Uterus (tissue), 4 donors: ENCODE measurements at places on chromosomes 3 and 15. TPM values are rescaled to one million over a fixed set of nuclear protein-coding genes. Genes with fewer than 3 reads are reported as not detected.

DNA sequence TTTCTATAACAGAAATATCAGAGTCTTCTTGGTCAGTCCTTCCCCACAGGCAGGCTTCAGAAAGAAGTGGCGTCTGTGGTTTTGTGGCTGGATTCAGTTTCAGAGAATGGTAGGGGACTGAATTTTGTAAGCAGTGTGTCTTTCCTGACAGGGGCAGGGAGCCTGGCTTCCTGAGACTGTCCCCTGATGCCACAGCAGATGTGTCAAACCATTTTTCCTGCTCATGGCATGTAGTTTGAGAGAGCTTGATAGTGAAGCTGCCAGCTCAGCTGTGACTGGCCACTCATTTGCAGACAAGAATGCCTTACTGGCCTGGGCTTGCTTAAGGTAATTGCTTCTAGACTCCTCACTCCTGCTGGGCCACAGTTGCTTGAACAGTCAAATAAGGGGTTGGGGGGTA, 26.4 kb downstream of the LARS2 start:
- H3K27ac ChIP-seq = no peak overlapping the region
- no peaks in the 10 kb centered on the region for H3K27me3 ChIP-seq
- H3K4me1 ChIP-seq = peaks cover 11% of the 10 kb centered on the region
- no peak overlapping the region for H3K4me3 ChIP-seq
- no peak for DNase-seq

DNA sequence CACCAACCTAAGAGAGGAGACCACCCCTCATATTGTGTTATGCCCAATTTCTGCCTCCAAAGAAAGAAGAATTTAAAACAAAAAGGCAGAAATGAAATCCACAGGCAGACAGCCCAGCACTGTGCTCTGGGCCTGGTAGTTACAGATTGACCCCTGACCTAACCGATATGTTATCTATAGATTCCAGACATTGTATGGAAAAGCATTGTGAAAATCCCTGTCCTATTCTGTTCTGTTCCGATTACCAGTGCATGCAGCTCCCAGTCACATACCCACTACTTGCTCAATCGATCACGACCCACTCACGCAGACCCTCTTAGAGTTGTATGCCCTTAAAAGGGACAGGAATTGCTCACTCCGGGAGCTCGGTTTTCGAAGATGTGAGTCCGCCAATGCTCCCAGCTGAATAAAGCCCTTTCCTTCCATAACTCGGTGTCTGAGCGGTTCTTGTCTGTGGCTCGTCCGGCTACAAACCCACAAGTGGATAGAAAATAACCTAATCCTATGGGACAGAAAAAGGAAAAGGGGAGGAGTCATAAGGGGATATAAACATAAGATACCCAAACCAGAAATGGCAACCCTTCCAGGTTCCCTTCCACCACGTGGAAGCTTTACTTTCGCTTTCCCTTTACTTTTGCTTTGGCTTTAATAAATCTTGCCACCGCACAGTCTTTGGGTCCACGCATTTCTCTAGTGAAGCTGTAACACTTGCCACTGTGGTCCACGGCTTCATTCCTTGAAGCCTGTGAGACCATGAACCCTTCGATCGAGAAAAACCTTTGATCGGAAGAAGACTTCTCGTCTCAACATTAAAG, 1.7 kb upstream of the CFAP91 start:
- no peaks in the 10 kb centered on the region for H3K27me3 ChIP-seq
- H3K36me3 ChIP-seq = no peaks in the 10 kb centered on the region
- H3K4me3 ChIP-seq = no peak overlapping the region
- no peaks in the 10 kb centered on the region for H3K4me1 ChIP-seq

DNA sequence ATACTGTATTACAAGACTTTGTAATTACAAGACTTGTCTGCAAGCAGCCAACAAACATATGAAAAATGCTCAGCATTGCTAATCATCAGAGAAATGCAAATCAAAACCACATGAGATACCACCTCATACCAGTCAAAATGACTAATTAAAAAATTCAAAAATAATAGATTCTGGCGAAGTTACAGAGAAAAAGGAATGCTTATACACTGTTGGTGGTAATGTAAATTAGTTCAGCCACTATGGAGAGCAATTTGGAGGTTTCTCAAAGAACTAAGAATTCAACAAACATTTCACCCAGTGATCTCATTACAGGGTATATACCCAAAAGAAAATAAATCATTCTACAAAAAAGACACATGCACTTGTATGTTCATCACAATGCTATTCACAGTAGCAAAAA, 617.5 kb upstream of the CCDC54 start:
- H3K27ac ChIP-seq = no peak overlapping the region
- no peaks in the 10 kb centered on the region for H3K4me1 ChIP-seq
- no peak for DNase-seq
- H3K27me3 ChIP-seq = no peaks in the 10 kb centered on the region
- H3K4me3 ChIP-seq = no peak overlapping the region
- H3K36me3 ChIP-seq = no peaks in the 10 kb centered on the region

DNA sequence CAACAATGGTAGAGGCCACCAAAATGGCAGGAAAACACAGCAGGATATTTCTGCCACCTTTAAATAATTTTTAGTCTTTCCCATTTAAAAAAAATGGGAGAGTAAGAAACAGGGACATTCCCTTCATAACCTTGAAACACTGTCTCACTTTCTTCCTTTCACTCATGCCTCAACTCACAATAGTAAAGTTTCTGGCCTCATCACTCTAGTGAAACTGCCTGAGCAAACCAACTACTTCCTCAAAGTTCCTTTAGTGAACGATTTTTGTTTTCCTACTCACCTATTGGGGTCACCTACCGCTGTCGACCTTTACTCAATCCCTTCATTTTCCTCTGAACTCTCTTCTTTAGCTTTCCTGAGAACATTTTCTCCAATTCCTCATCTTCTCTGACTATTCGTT, 33.0 kb downstream of the SHC4 start:
- H3K4me3 ChIP-seq = no peak overlapping the region
- DNase-seq = no peak
- H3K27ac ChIP-seq = no peak overlapping the region
- no peaks in the 10 kb centered on the region for H3K36me3 ChIP-seq

DNA sequence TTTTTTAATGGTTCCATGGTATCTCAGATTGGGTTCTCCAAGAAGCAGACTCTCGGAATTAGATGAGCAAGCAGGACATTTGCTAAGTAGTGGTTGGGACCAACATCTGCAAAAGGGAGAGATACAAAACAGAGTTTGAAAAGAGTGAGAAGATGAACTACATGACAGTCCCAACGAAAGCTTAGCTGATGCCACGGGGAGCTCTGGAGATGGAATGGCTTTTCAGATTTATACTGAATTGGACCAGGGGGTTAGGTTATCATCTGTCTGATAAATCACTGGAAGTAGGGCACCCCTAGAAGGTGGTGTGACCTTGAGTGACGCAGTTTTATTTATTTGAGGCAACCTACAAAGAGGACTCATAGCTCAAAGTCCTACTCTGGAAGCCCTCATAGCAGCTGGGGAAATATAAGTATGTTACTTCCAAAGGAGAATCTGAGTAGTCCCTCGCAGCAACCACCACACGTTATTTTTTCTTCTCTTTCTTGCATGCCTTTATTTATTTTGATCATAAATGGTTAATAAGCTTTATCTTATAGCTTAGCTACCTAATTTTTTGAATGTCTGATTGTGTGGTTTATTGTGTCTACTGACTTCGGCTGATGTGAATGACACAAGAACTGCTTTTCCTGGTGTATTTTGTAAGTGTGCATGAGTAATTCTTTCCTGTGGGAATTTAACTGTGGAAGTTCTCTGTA, 815.4 kb downstream of the SQOR start:
- H3K36me3 ChIP-seq = no peaks in the 10 kb centered on the region
- no peak overlapping the region for H3K27ac ChIP-seq
- no peaks in the 10 kb centered on the region for H3K4me1 ChIP-seq
- H3K27me3 ChIP-seq = no peaks in the 10 kb centered on the region
- DNase-seq = no peak
- H3K4me3 ChIP-seq = no peak overlapping the region

DNA sequence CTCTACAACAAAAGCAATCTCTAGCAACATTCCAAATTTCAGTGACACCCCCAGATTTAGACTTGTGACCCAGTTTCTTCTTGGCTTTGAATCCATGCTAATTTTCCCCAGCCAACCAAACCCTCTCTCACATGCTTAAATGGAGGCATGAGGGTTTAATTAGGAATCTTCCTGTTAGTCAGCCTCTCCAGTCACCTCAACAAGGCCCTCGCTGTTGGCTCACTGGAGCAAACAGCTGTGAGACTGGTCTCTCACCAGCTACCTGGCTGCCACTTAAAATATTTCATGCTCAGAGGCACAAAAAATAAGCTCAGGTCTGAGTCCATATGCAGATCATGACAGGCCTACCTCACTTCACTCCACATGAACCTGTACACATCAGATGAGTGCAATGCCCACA, 630.4 kb upstream of the ADAMTS9 start:
- DNase-seq = no peak
- H3K27ac ChIP-seq = no peak overlapping the region

GRCh38 chr3:82208002-82208710, 446.7 kb upstream of the GBE1 start:
- no peak overlapping the region for H3K27ac ChIP-seq

DNA sequence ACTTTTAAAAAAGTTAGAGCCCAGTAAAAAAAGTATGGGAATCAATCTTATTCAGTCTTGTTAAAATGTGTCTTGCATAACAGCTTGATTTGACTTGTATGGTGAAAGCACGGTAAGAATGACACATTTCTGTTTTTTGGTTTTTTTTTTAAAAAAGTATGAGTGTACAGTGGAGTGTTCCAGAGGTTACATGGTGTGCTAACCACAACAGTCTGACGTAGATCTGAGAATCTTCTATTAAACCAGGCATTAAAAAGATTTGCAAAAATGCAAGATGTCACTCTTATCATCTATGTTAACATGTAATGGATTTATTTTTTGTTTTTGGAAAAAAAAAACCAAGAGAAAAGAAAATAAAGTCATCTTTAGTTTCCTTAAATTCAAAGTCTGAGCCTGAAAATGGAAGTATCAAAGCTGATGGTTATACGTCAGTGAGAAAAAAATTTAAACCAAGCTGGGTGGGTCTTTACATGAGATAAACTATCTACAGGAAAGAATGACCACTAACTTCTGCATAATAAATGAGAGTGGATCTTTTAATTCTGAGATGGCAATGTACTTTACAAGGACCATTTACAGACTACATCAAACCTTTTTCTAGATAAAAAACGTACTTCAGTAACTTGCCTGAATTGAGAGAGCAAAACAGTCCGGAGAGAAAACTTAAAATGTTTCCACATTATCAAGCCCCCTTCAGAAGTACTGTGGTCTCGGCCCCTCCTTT, 1.6 kb downstream of the GABPB1 start:
- H3K27me3 ChIP-seq = no peaks in the 10 kb centered on the region
- H3K36me3 ChIP-seq = no peaks in the 10 kb centered on the region
- peak overlapping the region; percentile 98 for H3K27ac ChIP-seq
- no peak for DNase-seq
- peak overlapping the region; percentile 88 for H3K4me3 ChIP-seq

Gene CTXN2
- total RNA-seq = not detected

Gene DAPK2
- 1.0 TPM for total RNA-seq
